ENCODE measurements at places on chromosomes 16 and 17. TPM values are rescaled to one million over a fixed set of nuclear protein-coding genes. Genes with fewer than 3 reads are reported as not detected.

DNA sequence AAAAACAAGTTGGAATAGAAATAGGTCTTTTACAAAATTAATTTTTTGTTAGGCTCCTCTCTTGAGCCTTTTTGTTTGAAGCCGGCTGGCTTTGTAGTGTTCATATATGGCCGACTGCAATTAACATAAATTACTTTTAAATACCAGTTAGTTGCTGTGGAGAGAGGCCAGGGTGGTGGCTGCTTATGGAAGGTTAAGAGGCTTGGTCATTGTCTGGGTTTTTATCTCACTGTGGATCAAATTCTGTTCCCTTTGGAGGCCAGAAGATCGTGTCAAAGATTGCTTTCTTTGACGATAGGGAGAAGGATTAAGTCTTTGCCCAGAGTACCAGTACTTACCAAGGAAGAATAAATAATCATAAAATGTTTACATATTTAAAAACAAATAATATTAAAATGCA lies 39.9 kb downstream of the MSI2 start:
- ATAC-seq, result peak; percentile 50

- ATAC-seq, result no peak
Measured at GRCh38 chr17:73179387-73179786, 13.5 kb upstream of the COG1 start.

DNA sequence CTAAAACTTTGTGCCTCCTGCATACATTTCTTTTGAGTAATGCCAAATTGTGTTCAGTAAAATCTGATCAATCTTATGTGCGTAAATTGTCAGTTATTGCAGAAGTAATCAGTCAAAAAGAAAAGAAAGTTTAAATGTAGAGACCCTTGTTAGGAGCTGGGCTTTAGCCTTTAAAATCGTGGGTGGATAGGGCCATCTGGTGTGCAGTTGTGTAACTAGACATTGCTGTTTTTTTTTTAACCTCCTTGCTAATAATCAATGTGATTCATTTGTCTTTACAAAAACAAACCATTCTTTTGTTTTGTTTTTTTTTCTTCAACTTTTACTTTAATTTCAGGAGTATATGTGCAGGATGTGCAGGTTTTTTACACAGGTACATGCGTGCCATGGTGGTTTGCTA lies 5.3 kb upstream of the WWOX start:
- no peak for ATAC-seq

DNA sequence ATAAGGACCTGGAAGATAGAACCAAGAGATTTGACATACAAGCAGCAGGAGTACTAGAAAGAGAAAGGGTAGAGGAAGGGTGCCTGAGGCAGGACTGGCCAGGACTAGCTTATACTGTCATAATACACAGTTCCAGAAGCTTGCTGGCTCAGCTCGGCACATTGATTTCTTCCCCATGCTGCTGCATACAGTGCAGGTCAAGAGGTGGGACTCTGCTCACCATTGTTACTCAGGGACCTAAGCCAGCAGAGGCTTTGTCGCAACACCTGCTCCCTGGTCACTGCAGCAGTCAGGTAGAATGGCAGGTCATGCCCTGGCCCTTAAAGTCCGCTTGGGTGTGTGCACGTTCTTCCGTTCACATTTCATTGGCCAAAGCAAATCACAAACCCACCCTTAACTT lies 32.8 kb downstream of the LDHD start:
- peak; percentile 81 for ATAC-seq

Gene TNFRSF17
- not detected for total RNA-seq

DNA sequence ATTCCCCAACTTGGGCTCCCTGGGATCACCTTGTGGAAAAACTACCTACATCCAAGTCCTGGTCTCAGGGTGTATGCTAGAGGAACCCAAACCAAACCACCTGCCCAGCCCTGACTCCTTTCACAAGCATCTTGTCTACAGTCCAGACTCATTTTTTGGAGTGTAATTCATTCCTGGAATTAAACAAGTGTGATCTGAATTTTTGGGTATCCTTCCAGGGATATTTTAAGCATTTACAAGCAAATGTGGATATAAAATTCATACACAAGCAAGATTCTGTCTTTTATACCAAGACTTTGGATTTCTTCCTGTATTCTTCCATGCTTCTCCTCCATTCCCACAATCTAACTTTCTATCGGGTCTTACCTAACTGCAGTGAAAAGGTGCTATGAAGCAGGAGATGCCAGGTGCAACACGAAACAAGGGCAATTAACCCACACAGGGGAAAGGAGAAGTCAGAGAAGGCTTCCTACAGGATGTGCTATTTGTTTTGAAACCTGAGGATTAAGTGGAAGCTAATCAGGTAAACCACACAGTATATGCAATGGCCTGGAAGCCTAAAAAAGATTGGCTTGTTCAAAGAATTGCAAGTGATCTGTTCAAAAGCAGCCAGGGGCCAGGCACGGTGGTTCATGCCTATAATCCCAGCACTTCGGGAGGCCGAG lies 417.2 kb upstream of the C16orf82 start:
- ATAC-seq, result no peak

All from motor neuron (in vitro differentiated cells).